ENCODE measurements at places on chromosomes 11 and 22.

GRCh38 chr11:121936370-121936769 is 179.6 kb downstream of the BLID start:
- DNase-seq: no peak

DNA sequence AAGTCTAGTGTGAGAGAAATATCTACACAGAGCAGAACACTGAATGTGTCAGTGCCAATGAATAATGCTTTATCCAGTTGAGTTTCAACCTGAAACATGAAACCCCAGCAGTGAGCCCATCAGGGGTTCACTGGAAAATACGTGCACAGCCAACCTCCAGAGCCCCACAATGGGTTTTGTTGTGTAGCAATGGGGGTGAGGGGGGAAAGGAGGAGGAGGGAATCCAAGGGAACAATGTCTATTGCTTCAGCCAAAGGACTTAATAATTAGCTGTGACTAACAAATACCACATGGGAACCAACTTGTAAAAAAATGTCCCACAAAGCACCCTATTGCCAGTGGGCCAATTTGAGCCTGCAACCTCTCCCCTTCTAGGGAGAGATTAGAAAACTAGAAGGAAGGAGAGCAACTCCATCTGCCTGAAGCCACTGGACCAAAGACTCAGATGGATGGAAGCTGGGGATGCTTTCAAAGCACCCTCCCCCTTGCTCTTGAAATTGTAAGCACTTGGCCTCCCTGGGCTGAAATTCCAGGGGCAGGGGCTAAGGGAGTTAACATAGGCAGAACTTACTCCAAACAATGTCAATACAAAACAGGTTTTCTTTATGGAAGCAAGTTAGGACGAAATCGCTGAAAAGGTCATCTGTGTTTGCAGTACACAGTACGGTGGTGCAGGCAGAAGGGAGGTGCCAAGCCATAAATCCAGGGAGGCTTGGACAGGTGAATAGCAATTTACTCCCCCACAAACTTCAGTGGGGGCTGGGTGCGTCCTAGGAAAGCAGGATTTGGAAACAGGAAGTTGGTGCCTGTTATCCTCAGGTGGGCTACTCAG is 99.8 kb downstream of the ARL14EP start:
- no peak for DNase-seq

GRCh38 chr11:40445391-40445790 is 1014.1 kb downstream of the LRRC4C start:
- no peak for DNase-seq

- no peak for DNase-seq
Observed at GRCh38 chr22:46322711-46323110, 12.8 kb upstream of the TRMU start.

DNA sequence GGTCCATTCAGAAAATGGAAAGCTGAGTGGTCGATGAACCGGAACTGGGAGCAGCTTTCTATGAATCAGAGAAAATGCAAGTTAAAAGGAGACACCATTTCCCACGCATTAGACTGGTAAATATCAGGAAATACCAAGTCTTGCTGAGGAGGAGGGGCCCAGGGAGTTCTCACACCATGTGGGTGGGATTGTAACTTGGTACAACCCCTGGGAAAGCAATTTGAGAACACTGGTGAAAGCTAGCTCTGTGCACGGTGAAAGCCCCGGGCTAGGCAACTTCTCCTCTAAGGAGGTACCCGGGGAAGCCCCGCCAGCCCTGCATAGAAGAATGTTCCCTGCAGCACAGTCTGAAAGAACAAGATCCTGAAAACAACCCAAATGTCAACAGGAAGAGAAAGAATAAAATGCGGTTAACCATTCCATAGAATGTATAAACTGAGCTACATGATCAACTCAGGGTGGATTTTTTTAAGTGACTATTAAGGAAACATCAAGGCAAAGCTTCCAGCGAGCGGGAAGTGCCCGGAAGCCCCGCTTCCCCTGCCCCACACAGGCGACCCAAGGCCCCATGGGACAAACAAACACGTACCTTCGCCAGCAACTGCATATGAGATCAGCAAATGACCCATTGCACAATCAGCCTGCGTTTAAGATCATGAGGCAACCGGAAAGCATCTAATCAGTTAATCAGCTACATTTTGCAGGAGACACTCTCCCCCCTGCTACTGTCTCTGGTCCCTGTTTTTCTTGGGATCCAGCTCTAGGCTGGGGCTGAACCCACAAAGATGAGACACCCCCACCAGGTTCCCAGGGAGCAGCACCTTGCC is 11.3 kb downstream of the SHANK2 start:
- DNase-seq: no peak

- DNase-seq: no peak
Observed at GRCh38 chr22:41638124-41638523, 17.0 kb downstream of the XRCC6 start.

DNA sequence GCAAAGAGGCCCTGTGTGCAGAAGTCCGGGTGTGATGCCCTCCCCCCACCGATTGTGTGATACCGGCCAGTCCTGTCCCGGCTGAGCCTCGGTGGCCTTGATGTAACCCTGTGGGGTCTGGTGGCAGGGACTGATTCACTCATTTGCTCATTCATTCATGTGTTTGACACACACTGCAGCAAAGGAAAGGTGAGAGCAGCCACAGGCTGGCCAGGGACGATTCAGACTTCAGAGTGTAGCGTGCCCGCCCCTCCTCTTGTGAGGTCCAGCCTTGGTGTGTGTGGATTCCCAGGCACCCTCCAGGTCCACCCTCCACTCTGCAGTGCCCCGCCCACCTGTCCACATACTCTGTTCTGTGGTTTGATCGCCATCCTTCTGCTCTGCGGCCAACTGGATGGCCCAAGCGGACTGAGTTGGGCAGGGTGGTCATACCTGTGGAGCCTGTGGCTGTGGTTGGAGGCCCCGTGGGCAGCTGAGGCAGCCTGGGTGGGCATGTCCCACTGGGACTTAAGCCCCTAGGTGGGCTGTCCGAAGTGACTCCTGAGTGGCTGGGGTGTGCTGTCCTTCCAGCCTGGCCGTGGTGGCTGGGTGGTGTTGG is 58.0 kb upstream of the CCDC188 start:
- no peak for DNase-seq

- DNase-seq: no peak
Observed at GRCh38 chr11:73507086-73507485, 90.8 kb downstream of the FAM168A start.

DNA sequence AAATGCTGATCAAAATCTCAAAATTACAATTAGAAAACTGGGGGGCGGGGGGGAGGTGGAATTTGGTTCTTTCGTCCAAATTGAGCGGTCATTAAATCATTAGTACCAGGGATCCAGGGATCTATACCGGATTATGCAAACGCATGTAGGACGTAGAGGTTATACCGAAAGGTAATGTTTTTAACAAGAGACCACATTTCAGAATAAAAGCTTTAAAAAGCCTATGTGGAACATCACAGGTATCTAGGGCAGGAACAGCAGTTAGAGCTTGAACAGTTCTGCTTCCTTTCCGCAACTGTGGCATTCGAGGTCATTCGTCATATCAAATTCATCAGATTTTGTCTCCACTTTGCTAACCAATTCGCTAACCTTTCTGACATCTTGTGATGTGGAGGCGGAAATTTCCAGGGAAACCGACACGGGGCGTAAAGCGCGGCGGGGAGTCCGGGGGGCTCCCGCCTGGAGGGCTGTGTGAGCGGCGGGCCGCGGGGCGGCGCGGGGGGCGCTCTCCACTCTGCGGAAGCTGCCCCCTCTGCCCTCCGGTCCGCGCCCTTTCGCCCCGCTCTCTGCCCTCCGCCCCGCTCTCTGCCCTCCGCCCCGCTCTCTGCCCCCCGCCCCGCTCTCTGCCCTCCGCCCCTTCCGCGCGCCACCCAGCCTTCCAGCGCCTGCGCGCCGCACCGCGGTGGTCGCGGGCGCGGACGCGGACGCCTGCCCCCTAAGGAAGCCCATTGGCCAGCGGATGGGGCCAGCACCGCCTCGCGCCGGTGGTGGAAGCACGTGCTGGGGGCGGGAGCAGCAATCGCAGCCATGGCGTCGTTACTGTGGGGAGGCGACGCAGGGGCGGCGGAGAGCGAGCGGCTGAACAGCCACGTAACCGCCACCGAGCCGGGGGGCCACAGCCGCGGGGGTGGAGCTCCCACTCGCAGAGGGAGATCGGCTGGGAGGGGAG is at the start of gene DDX25:
TSS of gene DDX25 (plus strand) at position 798 of the 949 bp plus-strand sequence. CDS start at position 808, 10 bp downstream.
- DNase-seq: no peak

GRCh38 chr11:32446227-32446626 is 10.9 kb upstream of the WT1 start:
- no peak for DNase-seq

GRCh38 chr11:103907548-103908455 is 128.6 kb upstream of the DDI1 start:
- no peak for DNase-seq

- DNase-seq: no peak
Observed at GRCh38 chr11:121394785-121395184, 57.3 kb upstream of the SORL1 start.

DNA sequence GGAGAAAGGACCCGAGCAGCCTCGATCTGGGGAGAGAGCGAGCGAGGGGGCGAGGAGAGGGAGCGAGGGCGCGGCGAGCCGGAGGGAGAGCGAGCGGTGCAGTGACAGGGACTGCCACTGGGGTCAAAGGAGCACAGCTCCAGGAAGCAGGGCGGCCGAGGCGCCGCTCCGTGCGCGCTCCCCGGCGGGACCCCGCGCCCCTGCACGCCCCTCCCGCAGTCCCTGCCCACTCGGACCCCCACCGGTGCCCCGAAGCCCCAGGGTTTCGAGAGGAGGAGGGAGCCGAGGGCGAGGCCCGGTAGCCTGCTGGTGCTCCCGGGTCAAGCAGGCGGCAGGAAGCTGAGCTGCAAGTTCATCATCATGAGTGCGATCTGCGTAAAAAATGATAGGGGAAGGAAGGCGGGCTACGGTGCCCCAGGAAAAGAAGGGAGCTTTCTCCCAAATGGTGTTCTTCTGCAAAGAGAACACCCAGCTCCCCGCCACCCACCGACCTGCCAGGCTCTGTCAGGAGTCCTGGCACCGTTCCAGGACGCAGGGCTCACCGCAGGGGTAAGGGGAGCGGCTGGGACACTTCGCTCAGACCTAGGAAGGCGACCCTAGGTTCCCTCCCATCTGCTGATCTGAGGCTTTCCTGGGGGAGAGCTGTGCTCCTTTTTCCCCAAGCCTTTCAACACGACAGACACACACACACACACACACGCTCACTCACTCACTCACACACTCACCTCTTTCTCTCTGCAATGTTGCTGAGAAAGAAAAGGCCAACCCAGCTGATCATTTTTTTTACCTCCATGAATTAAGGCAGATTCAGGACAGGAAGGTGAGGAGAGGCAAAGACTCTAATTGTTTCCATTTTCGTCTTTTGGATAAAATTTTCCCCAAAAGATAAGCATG is at the start of gene MPPED2:
TSS of gene MPPED2 (minus strand) at position 103 of the 894 bp plus-strand sequence. CDS start 5,980 bp downstream, outside the sequence.
- DNase-seq: no peak

DNA sequence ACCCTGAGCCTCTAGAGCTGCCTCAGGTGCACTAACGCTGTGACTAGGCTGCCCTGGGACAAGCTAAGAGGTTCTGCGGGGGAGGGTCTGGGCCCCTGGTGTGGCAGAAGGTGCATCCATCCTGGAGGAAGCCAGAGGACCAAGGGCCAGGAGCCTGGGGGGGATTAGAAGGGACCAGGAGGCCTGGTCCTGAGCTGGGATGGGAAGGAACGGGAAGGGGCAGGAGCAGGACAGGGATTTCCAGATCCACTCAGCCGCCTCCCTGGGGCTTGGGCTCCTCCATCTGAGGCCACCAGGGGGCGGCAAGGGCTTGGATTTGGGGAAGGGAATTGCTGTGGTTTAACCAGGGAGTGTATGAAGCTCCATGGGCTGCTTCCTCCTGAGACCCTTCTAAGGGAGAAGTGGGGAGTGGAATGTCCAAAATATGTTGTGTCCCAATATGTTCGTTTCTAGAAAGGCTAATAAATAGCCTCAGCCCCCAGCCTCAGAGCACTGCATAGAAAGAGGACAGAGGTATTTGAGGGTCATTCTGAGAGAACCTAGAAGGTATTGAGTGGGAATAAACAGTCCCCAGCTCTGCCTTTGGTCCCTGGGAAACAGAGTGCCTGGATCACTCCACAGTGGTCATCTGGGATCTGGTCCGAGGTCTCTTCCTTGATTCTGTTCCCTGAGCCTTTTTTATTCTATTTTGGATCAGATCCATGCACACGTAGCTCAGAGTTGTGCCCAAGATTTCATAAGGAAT is 17.4 kb upstream of the PRAME start:
- peak; percentile 29 for DNase-seq

DNA sequence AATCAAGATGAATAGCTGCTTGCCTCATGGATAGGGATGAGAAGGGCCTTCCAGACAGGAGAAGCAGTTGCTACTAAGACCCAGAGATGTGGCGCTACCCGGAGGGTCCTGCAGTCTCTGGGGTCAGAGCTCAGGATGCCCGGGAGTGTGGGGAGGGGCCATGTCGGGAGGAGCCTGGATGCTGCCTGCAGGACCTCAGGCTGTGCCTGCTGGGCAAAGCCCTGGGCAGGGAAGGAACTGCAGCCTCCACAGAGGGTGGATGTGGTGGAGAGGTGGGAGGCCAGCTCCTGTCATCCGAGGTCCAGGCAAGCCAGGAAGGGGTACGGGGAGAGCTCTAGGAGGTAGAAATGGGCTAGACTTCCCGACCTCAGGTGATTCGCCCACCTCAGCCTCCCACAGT is 11.0 kb downstream of the PRR5 start:
- DNase-seq: no peak

- DNase-seq: no peak
Observed at GRCh38 chr22:23246982-23247766, 66.9 kb downstream of the BCR start.

GRCh38 chr11:119567688-119568582 is 145.0 kb upstream of the THY1 start:
- no peak for DNase-seq

DNA sequence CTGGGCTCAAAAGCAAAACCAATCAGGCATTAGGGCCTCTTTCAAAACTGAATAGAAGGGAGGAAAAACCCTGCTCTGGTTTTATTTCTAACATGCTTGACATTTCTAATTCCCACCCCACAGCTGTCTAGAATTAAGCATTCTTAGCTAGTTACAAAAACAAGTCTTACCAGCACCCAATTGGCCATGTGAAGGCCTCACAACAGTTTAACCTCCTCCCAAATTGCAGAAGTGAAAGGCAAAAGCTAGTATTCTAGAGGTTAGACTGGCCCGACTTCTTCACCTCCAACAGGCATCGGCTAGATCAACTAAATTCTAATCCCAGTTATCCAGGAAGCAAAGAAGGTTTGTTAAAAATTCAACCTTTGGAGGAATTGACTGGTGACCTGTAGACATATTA is 6.5 kb downstream of the SF1 start:
- no peak for DNase-seq

GRCh38 chr22:44071781-44072326 is 47.8 kb downstream of the PARVB start:
- no peak for DNase-seq

DNA sequence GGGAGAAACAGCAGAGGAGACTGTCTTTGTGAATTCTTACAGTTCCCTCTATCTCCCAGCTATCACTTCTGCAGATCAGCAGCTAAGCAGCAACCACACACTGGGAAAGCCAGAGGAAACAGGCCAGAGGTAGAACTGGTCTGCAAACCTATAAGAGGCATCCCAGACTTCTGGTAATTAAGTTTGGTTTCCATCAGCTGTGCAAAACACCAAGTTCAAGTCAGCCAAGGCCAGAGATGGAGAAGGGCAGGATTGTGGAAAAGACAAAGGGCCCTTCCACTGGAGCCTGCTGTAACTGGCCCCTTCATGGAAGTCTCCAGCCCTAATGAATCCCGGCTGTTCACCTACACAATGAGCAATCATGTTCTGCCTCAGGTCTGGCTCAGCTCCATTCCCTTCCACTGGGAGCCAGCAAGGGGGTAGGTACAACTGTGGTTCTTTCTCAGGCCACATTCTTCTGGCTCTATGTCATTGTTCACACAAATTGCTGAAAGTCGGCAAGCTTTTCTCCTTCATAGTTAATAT is 4.6 kb upstream of the PAMR1 start:
- no peak for DNase-seq

All from HCT116 (cell line).